Colonic mucosa (tissue), 4 donors: ENCODE measurements at places on chromosomes 7 and 10. TPM values are rescaled to one million over a fixed set of nuclear protein-coding genes. Genes with fewer than 3 reads are reported as not detected.
A peak's percentile ranks its signal among the peaks of the same experiment; 100 is the strongest.

DNA sequence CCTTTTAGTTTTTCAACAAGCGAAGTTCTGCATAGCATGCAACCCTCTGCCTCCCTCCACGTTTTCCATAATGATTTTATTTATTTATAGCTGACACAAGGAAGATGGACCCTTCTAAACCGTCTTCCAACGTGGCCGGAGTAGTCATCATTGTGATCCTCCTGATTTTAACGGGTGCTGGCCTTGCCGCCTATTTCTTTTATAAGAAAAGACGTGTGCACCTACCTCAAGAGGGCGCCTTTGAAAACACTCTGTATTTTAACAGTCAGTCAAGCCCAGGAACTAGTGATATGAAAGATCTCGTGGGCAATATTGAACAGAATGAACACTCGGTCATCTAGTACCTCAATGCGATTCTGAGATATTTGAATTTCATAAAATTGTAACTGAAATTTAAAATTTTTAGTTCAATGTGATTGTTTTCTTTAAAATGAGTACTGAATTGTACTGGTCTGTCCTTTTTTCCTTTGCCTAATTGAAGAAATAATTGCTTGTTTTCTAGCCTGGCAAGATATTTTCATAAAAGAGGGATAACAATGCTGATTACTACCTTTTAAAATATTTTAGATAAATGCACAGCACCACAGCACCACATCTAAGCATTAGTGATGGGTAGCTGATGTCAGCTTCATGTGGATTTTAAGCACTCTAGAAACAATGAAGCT, 41.5 kb upstream of the SLC39A12 start:
- peak; percentile 61 for DNase-seq

DNA sequence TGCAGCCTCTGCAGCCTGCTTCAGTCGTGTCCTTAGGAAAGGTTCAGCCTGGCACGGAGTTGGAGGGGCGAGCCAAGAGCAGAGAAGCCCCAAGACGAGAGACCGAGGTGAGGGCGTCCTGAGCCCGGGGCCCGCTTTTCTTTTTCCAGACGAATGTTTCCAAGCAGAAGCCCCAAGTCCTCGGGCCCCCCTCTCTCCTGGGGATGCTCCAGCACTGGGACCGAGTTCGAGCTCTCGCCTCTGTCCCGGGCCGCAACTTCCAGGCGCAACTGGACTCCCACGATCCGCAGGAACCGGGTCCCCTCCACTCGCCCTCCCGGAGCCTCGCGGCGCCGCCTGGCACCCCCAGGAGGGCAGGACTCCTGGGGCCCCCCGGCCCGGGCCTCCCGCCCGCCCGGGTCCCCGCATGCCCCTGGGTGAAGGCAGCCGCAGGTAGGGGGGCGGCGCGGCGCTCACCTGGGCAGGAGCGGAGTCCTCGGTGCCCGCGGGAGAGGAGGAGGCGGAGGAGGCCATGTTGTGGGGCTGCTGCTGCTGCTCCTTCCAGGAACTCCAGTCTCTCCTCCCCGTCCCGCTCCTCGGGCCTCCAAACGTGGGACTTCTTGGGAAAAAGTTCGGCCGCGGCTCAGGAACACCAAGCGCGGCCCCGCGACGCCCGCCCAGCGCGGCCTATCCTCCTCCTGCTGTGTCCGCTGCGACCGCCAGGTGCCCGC, 45.3 kb upstream of the CDK1 start:
- DNase-seq: peak; percentile 71

DNA sequence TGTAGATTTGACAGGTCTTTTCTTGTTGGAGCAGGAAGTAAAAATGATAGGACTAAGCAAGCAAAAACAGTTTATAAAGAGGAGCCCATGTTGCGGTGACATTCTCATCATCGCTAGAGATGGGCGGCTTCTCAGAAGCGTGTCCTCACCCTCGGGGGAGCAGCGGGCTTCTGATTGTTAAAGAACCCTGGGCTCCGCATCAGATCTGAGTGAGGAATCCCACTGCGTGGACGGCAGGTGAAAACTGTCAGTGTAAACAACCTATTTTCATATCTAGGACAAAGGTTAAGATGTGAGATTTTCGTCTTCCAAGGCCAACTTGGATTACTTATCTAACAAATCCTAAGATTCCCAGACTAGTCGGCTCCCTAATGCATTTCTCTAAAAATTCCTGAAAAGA, 177.6 kb downstream of the ADARB2 start:
- no peak for DNase-seq

DNA sequence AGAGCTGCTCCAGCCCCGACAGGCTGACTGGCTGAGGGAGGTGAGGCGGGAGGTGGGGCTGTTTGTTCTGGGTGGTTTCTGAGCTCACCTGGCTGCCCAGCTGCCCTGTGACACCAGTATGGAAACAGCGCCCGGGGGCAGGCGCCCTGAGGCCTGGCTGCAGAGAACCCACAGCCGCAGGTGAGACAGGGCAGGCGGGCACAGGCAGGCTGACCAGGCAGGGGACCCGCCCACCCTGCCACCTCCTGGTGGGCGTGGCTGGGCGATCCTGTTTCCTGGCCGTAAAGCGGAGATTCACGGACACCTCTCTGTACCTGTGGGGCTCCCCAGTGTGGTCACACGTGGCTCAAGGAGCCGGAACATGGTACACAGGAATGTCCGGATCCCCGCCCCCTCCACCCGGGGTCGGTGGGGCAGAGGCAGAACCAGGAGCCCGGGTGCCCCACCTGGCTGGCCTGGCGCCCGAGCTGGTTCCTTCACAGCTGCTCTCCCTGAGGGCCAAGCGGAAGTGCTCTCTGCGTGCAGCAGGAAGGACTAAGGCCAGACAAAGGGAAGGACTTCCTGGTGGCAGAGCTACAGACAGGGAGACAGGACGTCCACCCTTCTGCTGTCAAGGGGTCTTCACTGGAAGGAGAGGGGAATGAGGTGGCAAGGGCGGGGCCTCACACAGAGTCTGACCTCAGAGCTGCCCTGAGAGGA, 3.9 kb downstream of the MICALL2 start:
- DNase-seq: peak; percentile 82

GRCh38 chr10:127774766-127775559, 38.0 kb downstream of the FOXI2 start:
- no peak for DNase-seq

DNA sequence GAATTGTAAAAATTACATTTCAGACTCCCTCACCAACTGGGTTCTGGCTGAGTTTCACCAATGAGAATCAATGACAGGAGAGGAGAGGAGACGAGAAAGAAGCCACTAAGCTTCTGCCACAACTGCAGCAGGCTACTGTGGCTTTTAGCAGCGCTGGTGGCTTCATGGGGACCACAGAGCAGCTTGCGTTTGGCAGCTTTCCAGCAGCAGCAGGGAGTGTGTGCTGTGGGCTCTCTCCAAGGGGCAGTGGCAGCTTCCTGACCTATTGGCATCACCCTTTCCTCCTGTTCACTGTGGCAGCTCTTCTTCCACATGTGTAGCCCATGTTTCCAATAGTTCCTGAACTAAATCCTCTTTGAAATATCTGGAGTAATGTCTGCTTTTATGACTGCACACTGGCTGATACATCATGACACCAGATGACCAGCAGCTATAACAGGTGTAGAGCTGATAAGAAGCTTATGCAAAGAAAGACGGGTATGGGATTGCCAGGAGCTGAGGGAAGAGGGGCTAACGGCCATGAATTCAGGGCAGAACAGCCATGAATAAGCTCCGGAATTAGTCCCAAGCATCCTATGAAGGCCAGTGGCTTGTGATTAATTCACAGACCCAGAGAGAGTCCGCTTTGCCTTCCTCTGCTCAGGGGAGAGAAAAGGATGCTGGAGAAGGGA, 46.8 kb downstream of the KCNH2 start:
- DNase-seq: no peak

DNA sequence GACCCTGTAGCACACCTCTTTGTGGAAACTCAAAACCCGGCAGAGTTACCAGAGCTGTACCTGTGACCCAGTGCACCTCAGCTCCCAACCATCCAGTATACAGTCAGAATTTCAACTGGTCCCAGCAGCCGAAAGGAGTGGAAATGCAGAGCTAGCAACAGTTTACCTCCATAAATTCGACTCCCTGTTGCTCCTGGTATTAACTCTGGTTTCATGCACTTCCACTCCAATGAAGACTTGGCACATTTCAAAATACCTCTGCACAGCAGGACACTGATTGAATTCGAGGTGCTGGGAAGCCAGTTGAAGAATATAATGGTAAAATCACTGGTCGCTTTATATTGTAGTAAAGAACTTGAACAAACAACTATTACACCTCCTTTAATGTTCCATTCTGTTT, 17.9 kb upstream of the TIAL1 start:
- no peak for DNase-seq

- DNase-seq: no peak
Measured at GRCh38 chr7:74217455-74218342, 7.9 kb downstream of the LAT2 start.

DNA sequence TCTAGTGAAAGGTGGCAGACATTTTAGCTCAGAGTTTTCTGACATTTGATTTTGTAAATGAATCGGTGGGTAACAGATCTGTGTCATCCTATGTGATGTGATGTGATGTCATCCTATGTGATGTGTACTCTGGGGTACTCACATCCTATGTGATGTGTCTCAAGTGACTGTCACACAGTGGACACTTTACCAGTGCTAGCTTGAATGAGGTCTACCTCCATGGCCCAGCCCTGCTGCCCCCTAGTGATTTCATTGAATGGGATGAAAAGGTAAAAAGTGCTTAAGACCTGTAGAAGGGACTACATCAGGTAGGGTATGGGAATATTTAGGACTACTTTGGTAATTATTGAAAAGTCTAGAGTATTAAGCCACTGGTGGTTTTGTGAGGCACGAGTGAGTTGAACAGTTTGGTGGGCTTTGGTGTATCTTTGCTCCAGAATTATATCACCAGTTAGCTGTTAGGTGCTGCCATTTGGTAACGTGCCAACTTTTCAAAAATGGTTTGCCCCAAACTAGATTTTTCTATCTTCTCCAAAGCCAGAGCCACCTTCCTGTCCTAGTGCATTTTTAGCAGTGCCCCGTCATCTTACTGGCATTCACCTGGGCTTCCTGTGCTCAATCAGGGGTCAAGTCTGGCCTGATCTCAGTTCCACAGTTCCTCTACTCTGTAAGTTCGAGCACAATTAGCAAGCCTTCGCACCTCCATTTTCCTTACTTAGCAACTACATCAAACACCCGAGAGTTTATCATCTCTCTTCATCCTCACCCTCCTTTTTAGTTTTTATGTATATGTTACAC, 9.7 kb downstream of the EIF4H start:
- peak; percentile 40 for DNase-seq

DNA sequence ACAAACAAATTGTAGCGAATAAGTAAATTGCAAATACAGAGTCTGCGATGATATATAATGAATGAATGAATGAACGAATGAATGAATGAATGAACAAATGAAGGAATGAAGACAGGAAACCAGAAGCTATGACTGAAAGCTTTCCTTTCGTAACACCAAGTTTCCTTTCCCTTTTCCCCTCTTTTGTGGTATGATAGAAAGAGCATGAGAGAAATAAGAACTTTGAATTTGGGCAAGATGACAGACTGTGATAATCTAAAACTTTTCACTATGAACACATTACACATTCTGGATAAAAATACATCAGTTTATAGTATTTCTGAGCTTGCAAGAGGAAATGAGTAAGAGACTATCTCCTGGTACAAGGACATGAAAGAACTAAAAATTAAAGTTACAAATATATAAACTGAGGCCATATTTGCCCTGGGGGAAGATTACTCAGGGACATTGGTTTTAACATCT, 8.4 kb upstream of the UCN3 start:
- DNase-seq: no peak

DNA sequence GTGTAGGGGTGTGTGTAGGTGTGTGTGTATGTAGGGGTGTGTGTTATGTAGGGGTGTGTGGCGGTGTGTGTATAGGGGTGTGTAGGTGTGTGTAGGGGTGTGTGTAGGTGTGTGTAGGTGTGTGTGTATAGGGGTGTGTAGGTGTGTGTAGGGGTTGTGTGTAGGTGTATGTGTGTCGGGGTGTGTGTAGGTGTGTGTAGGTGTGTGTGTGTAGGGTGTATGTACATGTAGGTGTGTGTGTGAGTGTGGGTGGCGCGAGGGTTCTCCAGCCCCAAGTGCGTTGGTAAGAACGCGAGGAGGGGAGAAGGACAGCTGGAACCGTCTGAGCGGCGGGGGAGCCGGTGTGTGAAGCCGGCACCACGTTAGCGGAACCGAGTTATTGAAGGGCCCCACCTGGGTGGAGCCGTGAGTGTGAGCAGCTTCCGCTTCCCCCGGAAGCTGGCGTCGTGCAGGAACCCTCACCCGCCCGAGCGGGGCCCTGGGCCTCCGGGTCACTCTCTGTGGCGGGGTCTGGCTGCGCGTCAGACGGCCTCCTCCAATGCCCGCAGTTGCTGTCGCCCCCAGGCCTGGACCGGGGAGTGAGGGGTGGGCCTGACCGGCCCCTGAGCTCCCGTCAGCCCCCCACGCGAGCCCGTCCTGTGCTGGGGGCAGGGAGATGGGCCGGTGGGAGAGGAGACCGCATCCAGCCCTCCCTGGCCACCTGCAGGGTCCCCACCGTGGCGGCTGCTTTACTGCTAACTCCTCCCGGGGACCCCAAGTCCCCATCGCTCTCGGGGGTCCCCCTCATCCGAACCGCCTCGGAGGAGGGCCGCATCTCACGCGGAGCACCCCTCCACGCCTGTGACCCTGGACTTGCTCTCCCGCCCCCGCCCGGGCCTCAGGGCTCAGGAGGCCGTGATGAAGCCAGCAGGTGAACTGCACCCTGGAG, 49.6 kb upstream of the PSMG3 start:
- no peak for DNase-seq

DNA sequence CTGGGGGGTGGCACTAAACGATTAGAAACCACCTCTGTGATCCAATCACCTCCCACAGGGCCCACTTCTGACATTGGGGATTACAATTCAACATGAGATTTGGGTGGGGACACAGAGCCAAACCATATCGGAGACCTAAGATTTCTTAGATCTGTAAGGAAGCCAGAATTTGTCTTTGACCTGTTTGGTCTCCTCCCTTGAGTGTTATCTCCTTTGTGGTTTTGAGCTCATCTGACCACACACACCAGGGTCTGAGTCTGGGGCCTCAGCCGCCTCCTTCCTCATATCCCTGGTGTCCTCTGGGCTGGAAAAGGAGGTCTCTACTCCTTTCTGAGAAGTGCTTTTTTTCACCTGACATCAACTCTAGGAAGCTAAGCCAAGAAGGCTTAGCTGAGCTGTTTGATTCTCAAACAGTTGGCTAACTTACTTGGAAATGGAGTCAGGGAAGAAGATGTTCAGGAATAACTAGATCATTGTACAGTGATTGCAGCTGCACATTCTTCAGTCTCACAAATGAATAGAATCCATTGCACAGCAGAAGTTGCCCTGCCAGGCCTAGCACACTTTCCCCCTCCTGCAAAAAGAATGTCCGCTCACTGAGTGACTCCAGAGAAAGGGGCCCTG, 167.4 kb downstream of the ARHGAP21 start:
- DNase-seq: no peak

DNA sequence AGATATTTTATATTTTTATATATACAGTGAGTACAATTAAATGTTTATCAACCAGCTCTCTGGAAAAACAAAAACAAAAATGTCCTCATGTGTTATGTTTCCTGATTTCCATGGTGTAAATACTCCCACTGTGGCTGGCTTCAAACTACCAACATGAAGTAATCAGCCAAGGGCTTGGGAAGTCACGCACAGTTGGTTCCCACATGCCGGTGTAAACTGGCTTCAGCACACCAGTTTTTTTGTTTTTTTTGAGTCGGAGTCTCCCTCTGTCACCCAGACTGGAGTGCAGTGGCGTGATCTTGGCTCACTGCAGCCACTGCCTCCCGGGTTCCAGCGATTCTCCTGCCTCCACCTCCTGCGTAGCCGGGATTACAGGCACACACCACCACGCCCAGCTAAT, 11.8 kb downstream of the OSBPL3 start:
- DNase-seq: no peak

The ADCY1 gene
- 1.1 TPM for total RNA-seq

The PI4K2A gene
- 11.0 TPM for total RNA-seq

The TMEM176A gene
- total RNA-seq: 170 TPM

The NUPR2 gene
- total RNA-seq: 1.3 TPM

The CCDC186 gene
- 31.2 TPM for total RNA-seq

The CDHR1 gene
- total RNA-seq: 105 TPM

The IGF2BP3 gene
- total RNA-seq: 1.2 TPM
